ENCODE measurements at places on chromosomes 3 and 15. TPM values are rescaled to one million over a fixed set of nuclear protein-coding genes. Genes with fewer than 3 reads are reported as not detected.

DNA sequence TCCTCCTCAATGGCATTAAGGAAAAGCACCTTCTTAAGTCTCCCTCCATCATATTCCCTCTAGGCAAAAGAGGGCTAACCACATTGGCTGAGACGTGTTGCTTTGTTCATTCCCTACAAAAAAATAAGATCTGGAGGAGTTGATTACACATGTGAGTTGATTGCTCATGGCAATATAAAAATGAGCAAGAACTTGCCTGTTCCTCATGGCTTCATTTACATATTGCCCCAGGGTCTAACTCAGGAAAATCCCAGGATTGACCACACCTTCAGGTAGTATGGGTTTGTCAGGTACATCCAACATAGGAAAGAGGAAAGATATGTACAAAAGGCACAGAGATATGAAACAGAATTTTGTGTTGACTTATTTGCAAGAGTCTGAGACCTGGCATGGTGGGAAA lies 35.5 kb downstream of the NFKBIZ start:
- H3K36me3 ChIP-seq = no peaks in the 10 kb centered on the region
- H3K27me3 ChIP-seq = no peaks in the 10 kb centered on the region
- DNase-seq = peak; percentile 81
- H3K4me1 ChIP-seq = peaks cover 25% of the 10 kb centered on the region
- H3K4me3 ChIP-seq = no peak overlapping the region

Gene COL8A1
- polyA plus RNA-seq = 102 TPM

Gene ERICH6
- polyA plus RNA-seq = not detected

- no peak for DNase-seq
- H3K27me3 ChIP-seq = no peaks in the 10 kb centered on the region
- H3K27ac ChIP-seq = no peak overlapping the region
- no peak overlapping the region for H3K4me3 ChIP-seq
- peaks cover 7% of the 10 kb centered on the region for H3K36me3 ChIP-seq
Measured at GRCh38 chr15:77024273-77025082, 29.6 kb downstream of the PSTPIP1 start.

DNA sequence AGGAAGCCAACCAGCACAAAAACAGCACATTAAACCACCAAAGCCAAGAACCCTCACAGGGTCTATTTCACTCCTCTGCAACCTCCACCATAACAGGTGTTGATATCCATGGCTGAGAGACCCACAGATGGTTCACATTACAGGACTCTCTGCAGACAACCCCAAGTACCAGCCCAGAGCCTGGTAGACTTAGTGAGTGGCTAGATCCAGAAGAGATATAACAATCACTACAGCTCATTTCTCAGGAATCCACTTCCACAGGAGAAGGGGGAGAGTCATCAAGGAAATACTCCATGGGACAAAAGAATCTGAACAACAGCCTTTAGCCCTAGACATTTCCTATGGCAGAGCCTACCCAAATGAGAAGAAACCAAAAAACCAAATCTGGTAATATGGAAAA lies 168.1 kb upstream of the CD96 start:
- no peak overlapping the region for H3K27ac ChIP-seq
- H3K4me1 ChIP-seq = no peaks in the 10 kb centered on the region
- no peaks in the 10 kb centered on the region for H3K27me3 ChIP-seq
- no peaks in the 10 kb centered on the region for H3K36me3 ChIP-seq
- no peak for DNase-seq
- no peak overlapping the region for H3K4me3 ChIP-seq

- no peak overlapping the region for H3K27ac ChIP-seq
- peaks cover 5% of the 10 kb centered on the region for H3K4me1 ChIP-seq
- DNase-seq = no peak
- peaks cover 49% of the 10 kb centered on the region for H3K36me3 ChIP-seq
Measured at GRCh38 chr3:12734960-12735359, 24.1 kb downstream of the TMEM40 start.

- H3K4me3 ChIP-seq = no peak overlapping the region
- H3K27ac ChIP-seq = no peak overlapping the region
- no peaks in the 10 kb centered on the region for H3K27me3 ChIP-seq
- H3K4me1 ChIP-seq = peaks cover 8% of the 10 kb centered on the region
Measured at GRCh38 chr3:65939801-65940246, 98.9 kb downstream of the MAGI1 start.

DNA sequence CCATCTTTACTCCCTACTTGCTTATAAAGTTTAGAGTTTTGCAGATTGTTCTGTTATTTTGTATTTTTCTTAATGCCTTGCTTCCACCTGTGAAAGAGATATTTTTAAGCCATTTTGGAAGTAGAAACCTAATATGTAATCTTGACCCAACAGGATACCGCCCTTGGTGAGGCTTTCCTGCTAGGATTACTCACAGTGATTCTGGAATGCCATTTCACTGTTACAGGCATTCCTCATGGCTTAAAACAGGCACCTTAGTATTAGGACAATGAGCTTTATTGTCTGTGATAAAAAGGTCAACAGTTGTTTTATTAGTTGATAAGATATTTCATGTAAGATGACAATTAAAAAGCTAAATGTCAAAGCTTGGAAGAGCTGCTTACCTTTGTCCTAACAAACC lies 58.2 kb downstream of the PHLDB2 start:
- H3K27ac ChIP-seq = peak overlapping the region; percentile 46
- peaks cover 22% of the 10 kb centered on the region for H3K4me1 ChIP-seq
- no peaks in the 10 kb centered on the region for H3K27me3 ChIP-seq

- H3K4me1 ChIP-seq = no peaks in the 10 kb centered on the region
- no peaks in the 10 kb centered on the region for H3K36me3 ChIP-seq
- H3K27me3 ChIP-seq = no peaks in the 10 kb centered on the region
- no peak overlapping the region for H3K4me3 ChIP-seq
Measured at GRCh38 chr3:44421280-44421679, 56.2 kb downstream of the ZNF445 start.

DNA sequence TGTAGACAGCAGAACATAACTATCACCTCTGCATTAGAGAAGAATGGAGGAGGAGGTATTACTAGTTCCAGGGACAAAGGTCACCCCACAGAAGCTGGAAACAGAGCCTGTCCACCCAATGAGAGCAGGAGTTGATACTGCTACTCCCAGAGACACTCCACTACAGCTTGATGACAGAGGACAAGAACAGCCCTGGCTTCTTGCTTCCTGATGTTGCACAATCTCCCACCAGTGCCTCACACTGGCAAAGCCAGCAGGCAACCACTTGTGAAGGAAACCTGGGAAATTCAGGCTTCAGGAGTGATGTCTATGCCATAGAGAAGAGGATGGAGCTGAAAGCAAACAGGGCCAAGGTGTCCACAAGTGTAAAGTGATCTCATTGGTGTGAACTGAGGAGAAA lies 78.0 kb upstream of the POU1F1 start:
- H3K27me3 ChIP-seq = no peaks in the 10 kb centered on the region
- H3K36me3 ChIP-seq = no peaks in the 10 kb centered on the region
- DNase-seq = no peak
- H3K4me3 ChIP-seq = no peak overlapping the region

Measured in keratinocyte (primary cell).